Thyroid gland (tissue), 4 donors: ENCODE measurements at places on chromosomes 3 and 15. TPM values are rescaled to one million over a fixed set of nuclear protein-coding genes. Genes with fewer than 3 reads are reported as not detected.

DNA sequence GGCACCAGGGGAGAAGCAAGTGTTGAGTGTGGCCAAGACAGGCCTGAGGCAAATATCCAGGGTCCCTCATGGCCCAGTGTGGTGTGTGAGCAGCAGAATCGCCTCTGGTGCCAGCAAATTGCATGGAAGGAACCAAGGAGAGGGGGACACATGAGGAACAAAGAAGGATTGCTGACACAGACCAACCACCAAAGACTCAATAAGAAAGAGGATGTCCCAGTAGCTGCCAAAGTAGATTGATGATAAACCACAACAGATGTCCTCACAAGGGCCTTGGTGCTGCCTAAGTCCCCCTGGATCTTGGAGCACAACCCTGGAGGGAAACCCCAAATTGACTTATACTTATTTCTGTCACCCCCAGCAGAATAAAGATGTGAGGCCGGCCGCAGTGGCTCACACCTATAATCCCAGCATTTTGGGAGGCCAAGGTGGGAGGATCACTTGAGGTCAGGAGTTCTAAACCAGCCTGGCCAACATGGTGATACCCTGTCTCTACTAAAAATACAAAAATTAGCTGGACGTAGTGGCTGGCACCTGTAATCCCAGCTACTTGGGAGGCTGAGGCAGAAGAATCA, 10.6 kb downstream of the SRGAP3 start:
- DNase-seq: no peak

The SAMMSON gene
- total RNA-seq: 0.75 TPM

DNA sequence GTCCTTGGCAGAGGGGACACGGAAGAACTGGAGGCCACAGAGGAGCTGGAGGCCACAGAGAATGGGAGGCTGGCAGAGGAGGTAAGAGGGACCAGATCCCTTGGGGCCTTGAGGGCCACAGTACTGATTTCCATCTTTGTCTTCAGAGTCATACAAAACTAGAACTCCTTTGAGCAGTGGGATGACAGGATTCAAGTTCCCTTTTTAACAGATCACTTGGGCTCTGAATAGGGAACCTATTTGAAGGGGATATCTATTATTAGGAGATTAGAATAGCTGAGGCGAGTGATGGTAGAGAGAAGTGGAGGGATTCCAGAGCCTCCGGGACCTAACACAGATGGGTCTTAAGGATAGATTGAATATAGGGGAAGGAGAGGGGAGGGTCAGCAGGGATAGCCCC, 55.7 kb downstream of the OXNAD1 start:
- DNase-seq: no peak

The RAMAC gene
- 24.0 TPM for total RNA-seq

DNA sequence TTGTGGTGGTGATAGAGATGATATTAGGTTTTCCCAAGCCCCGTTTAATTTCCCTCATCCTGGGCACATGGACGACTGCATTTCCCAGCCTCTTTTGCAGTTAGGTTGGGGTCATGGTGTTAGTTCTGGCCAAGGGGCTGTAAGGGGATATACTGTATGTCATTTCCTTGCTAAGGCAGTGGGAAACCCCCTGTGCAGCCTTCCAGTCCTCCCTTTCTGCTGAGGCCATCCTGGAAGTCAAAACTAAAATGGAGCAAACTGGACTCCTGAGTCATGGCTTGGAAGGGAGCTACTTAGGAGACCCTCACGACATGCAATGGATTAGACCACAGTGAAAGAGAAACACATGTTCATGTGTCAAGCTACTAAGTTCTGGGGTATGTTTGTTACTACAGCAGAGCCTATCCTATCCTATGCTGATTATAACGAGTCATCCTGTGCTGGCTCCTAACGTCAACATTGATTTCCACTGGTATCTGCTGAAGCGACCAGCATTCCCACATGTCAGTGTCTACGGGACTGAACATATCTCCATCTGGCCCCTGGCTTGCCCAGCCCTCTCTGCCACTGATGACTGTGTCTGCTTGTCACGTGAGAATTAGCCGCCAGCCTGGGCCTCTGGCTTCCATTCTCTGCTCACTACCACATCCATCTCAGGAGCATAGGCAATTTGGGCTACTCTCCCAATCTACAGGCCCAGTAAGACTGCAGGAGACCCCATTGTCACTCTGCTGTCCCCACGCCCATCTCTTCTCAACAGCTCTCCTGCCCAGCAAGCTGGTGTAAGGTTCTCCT, 85.6 kb upstream of the MEF2A start:
- DNase-seq: no peak

- no peak for DNase-seq
These were observed 10.0 kb upstream of the ARL8B start for GRCh38 chr3:5112043-5112442.

The CHRFAM7A gene
- total RNA-seq: 14.4 TPM

- no peak for DNase-seq
These were observed 14.4 kb upstream of the PLSCR1 start for GRCh38 chr3:146558781-146559180.

The PROK2 gene
- total RNA-seq: not detected

DNA sequence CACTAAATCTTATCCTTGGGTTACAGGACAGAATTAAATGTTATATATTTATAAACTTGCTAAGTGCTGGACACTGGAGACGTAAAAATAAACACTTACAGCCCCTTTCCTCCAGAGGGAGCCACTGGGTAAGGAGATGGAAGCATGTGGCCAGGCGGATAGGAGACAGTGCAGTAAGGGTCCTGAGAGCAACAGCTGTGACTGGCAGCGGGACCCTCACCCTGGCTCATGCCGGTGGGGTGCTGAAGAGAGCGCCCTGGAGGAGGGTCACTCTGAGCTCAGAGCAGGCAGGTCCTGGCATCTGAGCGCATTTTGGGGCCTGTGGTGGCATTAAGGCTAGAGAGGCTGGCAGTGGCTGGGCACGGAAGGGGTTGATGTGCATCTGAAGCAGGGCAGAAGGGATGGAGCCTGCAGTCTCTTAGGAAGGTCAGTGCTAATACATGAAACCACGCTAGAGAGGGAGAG, 16.0 kb downstream of the SEC61A1 start:
- DNase-seq: no peak

The REC114 gene
- not detected for total RNA-seq

The EFHB gene
- total RNA-seq: 2.0 TPM

The CTXN2 gene
- not detected for total RNA-seq

The RARB gene
- total RNA-seq: 19.3 TPM

The LMOD3 gene
- not detected for total RNA-seq

- no peak for DNase-seq
These were observed 20.8 kb upstream of the ACAN start for GRCh38 chr15:88782465-88782864.

DNA sequence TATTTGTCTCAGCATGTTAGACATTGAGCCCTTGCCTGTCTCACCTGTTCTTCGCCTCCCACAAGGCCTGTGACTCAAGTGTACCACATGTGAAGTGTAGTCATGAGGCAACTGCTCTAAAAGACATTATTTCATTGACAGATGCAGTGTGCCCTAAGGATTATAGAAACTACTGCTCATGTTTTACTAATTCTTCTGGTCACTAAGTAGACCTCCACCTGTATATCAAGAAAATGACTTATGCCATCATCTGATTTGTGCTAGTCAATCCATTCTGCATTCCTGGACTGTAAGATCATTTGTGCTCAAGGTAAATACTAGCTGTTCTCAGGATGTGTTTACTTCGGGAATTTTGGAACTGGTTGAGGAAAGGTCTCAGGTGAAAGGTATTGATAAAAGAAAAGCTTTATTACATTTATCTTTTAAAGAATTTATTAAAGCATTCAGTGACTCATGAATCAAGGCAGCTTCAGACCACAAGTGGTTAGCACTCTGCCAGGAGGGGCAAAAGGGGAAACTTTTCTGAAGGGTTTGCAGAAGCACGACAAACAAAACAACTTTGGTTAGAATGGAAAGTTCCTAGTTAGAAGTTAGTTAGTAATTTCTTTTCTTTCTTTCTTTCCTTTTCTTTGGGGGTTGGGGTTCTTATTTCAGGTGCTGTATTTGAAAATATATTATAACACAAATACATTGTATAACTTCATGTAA, 465.3 kb upstream of the CBLB start:
- no peak for DNase-seq

DNA sequence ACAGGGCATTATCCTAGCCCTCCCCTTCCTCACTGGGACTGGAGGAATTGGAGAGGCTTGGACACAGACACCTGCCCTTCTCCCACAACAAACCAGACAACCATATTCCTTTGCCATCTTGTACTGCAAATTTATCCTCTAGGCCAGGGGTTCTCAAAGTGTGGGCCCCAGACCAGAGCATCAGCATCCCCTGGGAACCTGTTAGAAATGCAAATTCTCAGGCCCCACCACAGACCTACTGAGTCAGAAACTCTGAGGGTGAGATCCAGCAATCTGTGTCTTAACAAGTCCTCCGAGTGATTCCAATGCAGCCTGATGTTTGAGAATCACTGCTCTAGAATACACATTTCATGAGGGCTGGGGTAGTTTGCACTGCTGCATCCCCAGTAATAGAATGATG, 115.4 kb downstream of the OXNAD1 start:
- no peak for DNase-seq

The JMJD7 gene
- total RNA-seq: 34.8 TPM

DNA sequence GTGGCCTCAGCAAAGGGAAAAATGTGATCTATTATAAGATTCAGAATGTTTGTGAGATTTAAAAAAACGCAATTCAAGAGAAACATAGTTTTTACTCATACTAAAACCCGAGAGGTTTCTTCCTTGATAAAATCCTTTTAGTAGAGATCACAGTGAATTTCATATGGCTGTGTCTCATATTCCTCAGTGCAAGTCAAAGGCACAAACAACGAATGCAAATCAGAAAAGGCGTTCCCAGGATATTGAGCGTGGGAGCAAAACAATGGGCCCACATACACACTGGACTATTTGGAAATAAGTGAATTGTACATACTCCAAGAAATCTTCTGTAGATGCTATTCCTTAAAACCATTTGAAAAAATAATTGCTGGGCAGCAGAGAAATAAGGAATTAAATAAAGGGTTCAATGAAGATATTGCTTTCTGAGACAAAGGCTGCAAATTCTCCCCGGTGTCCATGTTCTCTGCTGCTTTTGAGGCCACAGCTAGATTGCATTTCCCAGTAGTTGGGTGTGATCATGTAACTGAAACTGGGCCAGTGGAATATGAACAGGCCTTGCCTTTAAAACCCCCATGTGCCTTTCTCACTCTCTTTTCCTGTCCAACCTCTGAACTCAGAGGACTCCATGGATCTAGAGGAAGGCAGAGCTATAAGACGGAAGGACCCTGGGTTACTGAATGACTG, 144.6 kb upstream of the TBL1XR1 start:
- DNase-seq: no peak

GRCh38 chr3:28923994-28924393, 356.9 kb upstream of the RBMS3 start:
- DNase-seq: no peak

DNA sequence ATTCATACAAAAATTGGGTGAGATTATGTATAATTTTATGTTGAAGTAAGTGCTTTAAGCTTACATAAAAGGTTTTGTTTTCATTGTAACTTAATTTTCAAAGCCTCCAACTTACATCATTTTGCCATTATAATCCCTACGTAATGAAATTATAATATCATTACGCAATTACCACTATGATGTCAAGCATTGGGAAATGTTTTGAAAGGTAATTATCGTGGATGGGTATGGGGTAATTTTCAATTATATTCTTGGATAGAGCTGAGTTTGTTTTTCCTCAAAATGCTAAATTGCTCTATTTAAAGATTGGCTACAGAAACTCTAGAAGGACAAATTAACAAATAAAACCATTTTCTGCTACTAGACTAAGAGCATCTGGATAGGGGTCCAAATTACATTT, 80.2 kb upstream of the FAM3D start:
- DNase-seq: no peak

The ZBTB20 gene
- total RNA-seq: 153 TPM

The SLC27A2 gene
- 1.1 TPM for total RNA-seq

- no peak for DNase-seq
These were observed 132.6 kb upstream of the MEF2A start for GRCh38 chr15:99433026-99433756.

GRCh38 chr3:184561913-184562877, 610 bp downstream of the EPHB3 start:
- DNase-seq: no peak

DNA sequence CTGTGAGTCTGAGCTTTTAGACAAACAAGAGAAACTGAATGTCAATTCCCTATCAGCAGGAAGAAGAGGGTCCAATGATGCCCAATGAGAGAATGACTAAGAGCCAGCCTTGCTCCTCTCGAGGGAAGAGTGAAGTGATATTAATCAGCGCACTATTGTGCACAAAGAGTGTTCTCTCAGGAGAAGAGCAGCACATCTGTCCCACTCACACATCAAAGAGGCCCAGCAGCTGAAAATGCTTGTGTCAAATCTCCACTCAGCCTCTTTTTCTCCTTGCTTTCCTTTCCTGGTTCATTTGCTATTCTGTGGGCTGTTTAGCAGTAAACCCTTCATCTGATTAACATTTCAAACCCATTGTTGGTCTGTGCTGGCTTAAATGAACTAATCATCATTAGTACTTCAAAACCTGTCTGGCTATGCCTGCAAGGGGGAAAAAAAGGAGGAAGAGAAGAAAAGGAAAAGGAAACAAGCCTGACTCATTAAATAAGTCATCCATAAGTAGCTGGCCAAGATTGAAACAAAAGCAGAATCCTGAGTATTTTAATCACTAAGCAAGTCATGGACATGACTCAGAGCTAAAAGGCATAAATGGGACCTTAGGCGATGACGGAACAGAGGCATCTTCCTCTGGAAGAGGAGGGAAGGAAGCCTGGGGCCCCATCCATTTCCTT, 912.7 kb downstream of the TUSC7 start:
- DNase-seq: no peak

The KIF15 gene
- 0.33 TPM for total RNA-seq

GRCh38 chr3:13370609-13371008, 49.5 kb downstream of the NUP210 start:
- DNase-seq: no peak

- DNase-seq: no peak
These were observed 283.0 kb downstream of the UACA start for GRCh38 chr15:70480196-70480856.

- DNase-seq: no peak
These were observed 938.4 kb upstream of the SEMA6D start for GRCh38 chr15:46778876-46779275.

The FOXB1 gene
- not detected for total RNA-seq

The CLDN11 gene
- 3.2 TPM for total RNA-seq

The NRROS gene
- 3.9 TPM for total RNA-seq

DNA sequence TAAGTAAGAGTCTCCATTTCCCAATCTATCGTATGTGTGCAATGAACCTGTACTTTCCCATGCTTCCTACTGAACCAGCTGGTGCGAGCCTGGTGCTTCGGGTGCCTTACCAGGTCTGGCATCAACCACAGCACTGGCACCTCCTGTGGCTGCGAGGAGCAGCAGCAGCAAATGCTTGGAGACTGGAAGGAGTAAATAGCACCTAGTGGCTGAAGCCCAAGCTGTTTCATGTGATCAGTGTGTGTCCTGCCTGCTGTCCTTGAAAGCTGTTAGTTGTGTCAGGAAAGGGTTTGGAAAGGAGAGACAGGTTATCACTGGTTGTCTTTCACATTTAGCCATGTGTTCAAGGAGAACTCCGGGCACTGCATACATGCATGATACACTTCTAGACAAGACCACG, 31.8 kb downstream of the PCOLCE2 start:
- peak; percentile 15 for DNase-seq

- DNase-seq: no peak
These were observed 90.0 kb downstream of the PPP2R3A start for GRCh38 chr3:136055491-136055890.

- DNase-seq: no peak
These were observed 82.3 kb downstream of the TNIK start for GRCh38 chr3:171377859-171378258.
